ENCODE measurements at places on chromosomes 5 and 9.

- DNase-seq = no peak
Measured at GRCh38 chr9:107630156-107630555, 140.6 kb upstream of the KLF4 start.

DNA sequence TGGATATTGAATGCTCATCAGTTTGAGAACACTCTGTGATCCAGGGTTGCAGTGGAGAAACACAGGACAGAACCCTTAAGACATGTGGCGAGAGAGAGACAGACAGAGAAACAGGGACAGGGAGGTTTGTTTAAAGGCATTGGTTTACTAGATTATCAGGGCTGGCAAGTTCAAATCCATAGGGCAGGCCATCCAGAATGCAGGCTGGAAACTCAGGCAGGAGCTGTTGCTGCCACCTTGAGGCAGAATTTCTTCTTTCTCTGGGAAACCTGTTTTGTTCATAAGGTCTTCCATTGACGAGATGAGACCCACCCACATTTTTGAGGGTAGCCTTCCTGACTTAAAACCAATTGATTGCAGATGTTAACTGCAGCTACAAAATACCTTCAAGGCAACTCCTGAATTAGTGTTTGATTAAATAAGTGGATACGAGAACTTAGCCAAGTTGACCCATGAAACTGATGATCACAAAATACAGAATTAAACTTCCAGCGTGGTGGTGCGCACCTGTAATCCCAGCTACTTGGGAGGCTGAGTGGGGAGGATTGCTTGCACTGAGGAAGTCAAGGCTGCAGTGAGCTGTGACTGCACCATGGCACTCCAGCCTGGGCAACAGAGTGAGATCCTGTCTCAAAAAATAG, 55.9 kb downstream of the NSUN2 start:
- DNase-seq = no peak

DNA sequence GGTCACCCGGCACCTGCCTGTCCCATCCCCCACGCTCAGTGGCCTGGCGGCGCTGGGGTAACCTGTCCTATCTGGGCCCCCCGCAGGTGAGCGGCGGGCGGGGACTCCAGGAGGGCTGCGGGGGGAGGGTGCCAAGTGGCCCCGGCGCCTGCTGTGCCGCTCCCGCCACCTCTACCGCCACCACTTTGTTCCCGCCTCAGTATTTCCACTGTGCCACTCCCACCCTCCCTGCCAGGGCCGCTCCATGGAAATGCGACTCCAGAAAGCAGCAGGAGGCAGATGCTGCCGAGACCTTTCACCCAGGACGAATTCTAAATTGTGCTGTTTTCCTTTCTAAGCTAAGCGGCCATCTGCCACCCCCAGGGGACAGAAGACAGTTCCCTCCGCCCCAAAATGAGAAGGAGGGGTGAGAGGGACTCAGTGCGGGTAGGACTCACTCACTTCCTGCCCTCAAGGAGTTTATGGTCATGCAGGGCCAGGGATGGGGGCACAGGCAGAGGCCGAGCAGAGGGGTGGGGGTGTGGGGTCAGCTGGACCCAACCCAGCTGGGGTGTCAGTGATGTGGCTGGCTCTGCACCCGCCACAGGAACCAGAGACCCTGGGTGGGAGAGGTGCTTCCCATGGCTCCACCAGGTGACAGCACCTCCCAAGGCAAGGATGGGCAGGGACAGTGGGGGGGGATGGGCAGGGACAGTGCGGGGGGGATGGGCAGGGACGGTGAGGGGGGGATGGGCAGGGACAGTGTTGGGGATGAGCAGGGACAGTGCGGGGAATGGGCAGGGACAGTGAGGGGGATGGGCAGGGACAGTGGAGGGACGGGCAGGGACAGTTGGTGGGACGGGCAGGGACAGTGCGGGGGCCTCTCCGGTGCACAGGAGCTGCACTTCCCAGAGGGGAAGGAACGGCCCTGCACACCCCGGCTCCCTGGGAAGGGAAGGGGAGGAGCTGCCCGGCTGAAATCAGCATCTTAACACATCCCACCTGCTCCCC, 17.8 kb downstream of the NOTCH1 start:
- no peak for DNase-seq

DNA sequence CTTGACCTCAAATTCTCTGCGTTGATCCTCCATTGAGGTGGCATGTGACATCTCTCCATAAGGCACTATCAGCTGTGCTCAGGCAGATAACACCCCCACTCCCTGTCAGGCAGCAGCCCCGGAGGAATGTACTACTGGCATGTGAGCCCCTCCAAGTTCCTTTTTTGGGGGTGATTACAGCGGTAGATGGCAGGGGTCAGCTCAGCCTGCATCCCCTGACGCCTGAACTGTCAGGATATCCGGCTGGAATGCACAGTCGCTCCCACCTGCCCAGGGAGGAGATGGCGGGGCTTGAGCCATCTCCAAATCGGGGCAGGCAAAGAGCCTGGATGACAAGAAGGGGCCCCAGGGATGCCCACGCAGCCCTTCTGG, 40.8 kb downstream of the FAM78A start:
- DNase-seq = no peak

DNA sequence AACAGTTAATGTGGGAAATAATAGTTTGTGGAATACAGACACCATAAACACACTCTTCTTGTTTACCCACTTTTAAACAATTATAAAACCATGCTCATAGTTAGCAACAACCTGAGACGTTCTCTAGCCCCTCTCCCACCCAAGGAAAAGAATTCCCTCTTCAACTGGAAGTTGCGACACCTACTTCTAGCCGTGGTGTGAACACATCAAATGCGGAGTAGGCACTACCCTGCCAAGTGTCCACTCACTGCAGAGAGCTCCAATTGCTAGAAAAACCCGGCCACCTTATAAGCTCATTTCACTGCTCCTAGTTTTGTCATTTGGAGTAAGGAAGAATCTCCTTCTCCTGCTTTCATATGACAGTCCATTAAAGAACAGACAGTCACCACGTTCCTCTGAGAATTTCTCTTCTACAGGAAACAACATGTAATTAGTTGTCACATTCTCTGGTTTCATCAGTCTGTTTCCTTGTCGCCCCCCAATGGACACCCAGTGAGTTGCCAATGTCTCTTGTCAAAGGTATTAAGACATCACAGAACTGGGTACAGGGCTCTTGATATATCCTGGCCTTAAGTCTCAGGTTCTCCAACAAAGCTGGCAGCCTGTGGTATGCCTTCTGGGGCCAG, 47.3 kb downstream of the PRLR start:
- no peak for DNase-seq

All from CD4-positive, alpha-beta T cell treated with Interleukin-6 at 100 ng/mL for 8 hours (primary cell).